ENCODE measurements at places on chromosomes 1 and 21. TPM values are rescaled to one million over a fixed set of nuclear protein-coding genes. Genes with fewer than 3 reads are reported as not detected.
A peak's percentile ranks its signal among the peaks of the same experiment; 100 is the strongest.

DNA sequence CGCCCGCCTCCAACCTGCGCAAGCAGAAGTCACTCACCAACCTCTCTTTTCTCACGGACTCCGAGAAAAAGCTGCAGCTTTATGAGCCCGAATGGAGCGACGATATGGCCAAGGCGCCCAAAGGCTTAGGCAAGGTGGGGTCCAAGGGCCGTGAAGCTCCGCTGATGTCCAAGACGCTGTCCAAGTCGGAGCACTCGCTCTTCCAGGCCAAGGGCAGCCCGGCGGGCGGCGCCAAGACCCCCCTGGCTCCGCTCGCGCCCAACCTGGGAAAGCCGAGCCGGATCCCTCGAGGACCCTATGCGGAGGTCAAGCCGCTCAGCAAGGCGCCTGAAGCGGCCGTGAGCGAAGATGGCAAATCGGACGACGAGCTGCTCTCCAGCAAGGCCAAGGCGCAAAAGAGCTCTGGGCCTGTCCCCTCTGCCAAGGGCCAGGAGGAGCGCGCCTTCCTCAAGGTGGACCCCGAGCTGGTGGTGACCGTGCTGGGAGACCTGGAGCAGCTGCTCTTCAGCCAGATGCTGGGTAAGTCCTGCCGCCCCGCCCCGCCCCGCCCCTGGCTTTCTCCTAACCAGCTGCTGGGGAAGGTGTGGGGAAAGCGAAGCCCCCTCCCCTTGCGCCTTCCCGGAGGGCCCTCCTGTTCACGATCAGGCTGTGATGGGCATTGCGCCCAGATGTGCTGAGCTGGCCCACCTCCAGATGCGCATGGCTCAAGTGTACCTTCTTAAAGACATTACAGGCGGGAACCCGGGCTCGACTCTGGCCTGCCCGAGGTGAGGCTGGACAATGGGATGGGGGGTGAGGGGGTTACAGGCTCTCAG, 110.2 kb downstream of the NAV1 start:
- peak overlapping the region; percentile 96 for H3K27ac ChIP-seq
- H3K36me3 ChIP-seq, result no peaks in the 10 kb centered on the region
- H3K27me3 ChIP-seq, result no peaks in the 10 kb centered on the region
- H3K4me3 ChIP-seq, result peak overlapping the region; percentile 30

GRCh38 chr21:38075833-38076587, 159.8 kb upstream of the KCNJ6 start:
- no peaks in the 10 kb centered on the region for H3K27me3 ChIP-seq
- no peaks in the 10 kb centered on the region for H3K36me3 ChIP-seq
- no peak overlapping the region for H3K27ac ChIP-seq
- H3K4me1 ChIP-seq, result no peaks in the 10 kb centered on the region
- H3K4me3 ChIP-seq, result no peak overlapping the region
- DNase-seq, result no peak

LORICRIN gene
- not detected for total RNA-seq

MYOC gene
- total RNA-seq, result 24.9 TPM

GRCh38 chr1:230898144-230898543, 29.8 kb upstream of the C1orf198 start:
- no peak overlapping the region for H3K27ac ChIP-seq
- H3K27me3 ChIP-seq, result no peaks in the 10 kb centered on the region
- no peak overlapping the region for H3K4me3 ChIP-seq
- no peaks in the 10 kb centered on the region for H3K36me3 ChIP-seq
- DNase-seq, result no peak

TBX15 gene
- total RNA-seq, result 1.1 TPM

DNA sequence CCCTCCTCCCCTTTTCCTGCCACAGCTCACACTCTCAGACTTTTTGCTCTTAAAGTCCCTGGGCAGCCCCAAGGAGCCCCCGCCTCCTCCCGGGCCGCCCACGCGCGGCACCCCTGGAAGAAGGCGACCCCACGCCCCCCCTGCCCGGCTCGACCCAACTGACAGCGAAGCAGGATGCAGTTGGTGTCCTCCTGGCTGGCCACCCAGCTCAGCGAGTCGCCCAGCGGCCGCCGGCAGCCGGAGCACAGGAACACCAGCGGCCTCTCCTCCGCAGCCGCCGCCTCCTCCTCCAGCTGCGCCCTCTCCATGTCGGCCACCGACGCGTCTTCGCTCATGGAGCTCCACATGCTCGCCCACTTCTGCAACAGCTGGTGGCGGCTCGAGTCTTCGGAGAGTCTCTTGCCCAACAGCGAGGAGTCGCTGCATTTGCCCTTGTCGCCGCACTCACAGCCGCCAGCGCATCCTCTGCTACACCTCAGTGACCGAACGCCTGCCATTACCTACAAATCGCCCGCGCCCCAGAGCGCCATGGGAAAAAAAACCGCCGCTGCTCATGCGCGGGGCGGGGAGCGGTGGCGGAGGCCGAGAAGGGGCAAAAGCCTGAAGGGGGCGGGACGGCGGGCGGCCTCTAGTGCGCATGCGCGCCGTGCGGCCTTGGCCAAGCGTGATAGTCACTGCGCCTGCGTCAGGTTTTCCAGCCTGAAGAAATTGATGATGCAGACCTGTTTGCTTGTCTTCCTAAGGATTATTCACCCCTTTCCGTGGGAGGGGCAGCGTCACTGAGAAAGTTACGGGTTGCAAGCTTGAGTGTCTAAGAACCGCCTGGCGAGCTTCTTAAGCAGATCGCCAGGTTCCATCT, at the start of gene MIS18A:
TSS of gene MIS18A (minus strand) at position 532 of the 859 bp plus-strand sequence. CDS start at position 497, 35 bp downstream.
- H3K27me3 ChIP-seq, result no peaks in the 10 kb centered on the region
- H3K36me3 ChIP-seq, result no peaks in the 10 kb centered on the region
- peak within 1 kb of the TSS; percentile 45 for H3K4me3 ChIP-seq
- peak within 1 kb of the TSS; percentile 50 for H3K27ac ChIP-seq

- H3K4me1 ChIP-seq, result no peaks in the 10 kb centered on the region
Measured at GRCh38 chr1:117070124-117070523, 10.0 kb downstream of the TTF2 start.

ZSCAN20 gene
- 6.9 TPM for total RNA-seq

WNT4 gene
- total RNA-seq, result 0.29 TPM

GRCh38 chr21:25039461-25040380, 567.6 kb downstream of the MRPL39 start:
- no peaks in the 10 kb centered on the region for H3K27me3 ChIP-seq
- no peak for DNase-seq
- H3K4me3 ChIP-seq, result no peak overlapping the region
- no peak overlapping the region for H3K27ac ChIP-seq
- no peaks in the 10 kb centered on the region for H3K36me3 ChIP-seq

DNA sequence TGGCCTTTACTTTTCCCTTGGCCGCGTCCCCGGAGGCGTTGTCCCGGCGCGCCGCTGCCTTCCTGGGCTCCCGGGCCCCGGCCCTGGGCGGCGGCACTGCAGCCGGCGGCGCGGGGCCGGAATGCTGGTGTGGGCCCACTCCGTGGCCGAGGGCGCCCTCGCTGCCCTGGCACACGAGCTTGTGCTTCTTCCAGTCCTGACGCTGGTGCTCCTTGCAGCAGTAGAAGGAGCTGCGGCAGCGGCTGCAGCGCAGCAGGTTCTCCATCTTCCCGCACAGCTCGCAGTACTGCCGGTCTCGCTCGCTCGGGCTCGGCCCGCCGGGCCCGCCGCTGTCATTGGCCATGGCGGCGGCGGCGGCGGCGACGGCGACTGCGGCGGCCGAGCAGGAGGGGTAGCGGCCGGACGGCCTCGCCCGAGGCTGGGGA, 529 bp downstream of the EGLN1 start:
- H3K4me1 ChIP-seq, result peaks cover 26% of the 10 kb centered on the region
- no peaks in the 10 kb centered on the region for H3K36me3 ChIP-seq
- H3K27me3 ChIP-seq, result no peaks in the 10 kb centered on the region
- H3K4me3 ChIP-seq, result peak overlapping the region; percentile 87
- H3K27ac ChIP-seq, result peak overlapping the region; percentile 94

SETSIP gene
- 0.67 TPM for total RNA-seq

FAM72A gene
- total RNA-seq, result not detected

KMO gene
- 0.27 TPM for total RNA-seq

CXADR gene
- 75.4 TPM for total RNA-seq

GRCh38 chr1:154809436-154810413, 60.4 kb downstream of the KCNN3 start:
- peaks cover 5% of the 10 kb centered on the region for H3K4me1 ChIP-seq
- H3K27me3 ChIP-seq, result no peaks in the 10 kb centered on the region

DNA sequence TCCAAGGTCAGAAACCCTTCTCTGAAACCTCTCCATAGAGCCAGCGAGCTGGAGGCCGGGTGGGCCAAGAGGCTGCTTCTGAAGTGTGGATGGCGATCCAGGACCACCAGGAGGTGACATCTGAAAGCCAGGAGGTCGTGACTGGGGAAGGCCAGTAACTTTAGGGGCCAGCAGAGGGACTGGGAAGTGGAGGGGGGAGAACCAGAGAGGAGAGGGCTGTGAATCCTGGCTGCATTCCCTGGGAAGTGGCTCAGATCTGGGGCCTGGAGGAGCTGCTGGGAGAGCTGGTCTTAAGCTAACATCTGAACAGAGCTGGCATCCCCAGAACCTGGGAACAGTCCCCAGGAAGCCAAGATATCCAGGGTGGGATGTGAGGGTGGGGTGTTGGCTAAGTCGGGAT, 11.3 kb upstream of the EPHA8 start:
- H3K27ac ChIP-seq, result no peak overlapping the region
- H3K36me3 ChIP-seq, result no peaks in the 10 kb centered on the region
- no peaks in the 10 kb centered on the region for H3K4me1 ChIP-seq
- no peaks in the 10 kb centered on the region for H3K27me3 ChIP-seq

DNA sequence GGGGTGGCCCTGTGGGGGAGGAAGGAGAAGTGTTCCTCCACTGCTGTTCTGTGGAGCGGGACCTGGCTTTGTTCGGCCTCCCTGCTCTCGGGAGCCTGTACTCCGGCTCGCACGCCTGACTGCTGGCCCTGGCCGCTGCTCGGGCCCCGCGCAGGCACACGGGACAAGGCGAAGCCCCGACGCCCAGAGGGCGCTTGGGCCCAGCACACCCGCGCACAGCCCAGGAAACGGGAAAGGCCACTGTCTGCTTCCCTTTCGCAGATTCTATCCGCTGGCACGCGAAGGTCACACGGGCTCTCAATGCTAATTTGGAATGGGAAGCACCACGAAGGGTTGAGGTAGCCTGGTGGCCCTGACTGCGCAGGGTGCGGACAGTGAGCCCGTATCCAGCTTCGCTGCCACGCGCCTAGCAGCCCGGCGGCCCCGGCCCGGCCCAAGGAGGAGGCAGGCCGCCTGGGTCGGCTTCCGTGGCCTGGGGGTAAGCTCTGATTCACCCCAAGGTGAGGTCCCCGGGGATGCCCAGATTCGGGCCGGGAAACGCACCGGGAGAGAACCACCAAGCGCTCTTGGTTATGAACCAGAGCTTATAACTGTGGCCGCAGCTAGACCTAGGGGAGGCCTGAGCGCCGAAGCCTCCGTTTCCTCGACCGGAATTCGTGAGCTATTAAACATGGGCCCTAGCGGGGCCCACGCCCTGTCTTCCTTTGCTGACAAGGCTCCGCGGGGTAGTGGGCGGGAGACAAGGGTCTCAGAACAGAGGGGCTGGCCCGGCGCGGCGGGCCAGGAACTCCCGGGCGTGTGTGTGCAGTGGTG, 19.7 kb upstream of the TBX15 start:
- peaks cover 18% of the 10 kb centered on the region for H3K4me1 ChIP-seq
- H3K27me3 ChIP-seq, result peaks cover 24% of the 10 kb centered on the region
- H3K36me3 ChIP-seq, result no peaks in the 10 kb centered on the region
- H3K27ac ChIP-seq, result no peak overlapping the region
- DNase-seq, result peak; percentile 23

TIE1 gene
- total RNA-seq, result 65.1 TPM

- H3K4me3 ChIP-seq, result no peak overlapping the region
- H3K27ac ChIP-seq, result no peak overlapping the region
- no peaks in the 10 kb centered on the region for H3K4me1 ChIP-seq
- H3K27me3 ChIP-seq, result no peaks in the 10 kb centered on the region
Measured at GRCh38 chr1:188314557-188315137, 1485.9 kb downstream of the PLA2G4A start.

SYCP1 gene
- total RNA-seq, result 0.13 TPM

DNA sequence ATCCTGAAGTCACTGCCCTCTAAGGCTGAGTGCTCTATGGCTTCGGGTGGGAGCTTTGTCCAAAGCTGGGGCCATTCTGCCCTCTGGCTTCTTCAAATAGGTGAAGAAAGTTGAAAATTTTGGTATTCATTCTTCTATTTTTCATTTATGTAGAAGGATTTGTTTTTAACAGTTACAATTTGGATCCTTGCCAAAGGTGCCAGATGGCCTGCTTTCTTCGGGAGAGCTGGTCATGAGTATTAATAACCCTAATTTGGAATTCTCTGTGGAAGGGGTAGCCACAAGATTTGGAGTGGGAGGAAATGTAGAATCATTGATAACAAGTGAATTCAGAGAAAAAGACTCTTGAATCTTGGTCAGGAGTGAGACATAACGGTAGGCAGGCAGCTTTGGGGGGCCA, 370.4 kb upstream of the ST6GALNAC5 start:
- no peaks in the 10 kb centered on the region for H3K4me1 ChIP-seq
- no peak overlapping the region for H3K27ac ChIP-seq
- no peaks in the 10 kb centered on the region for H3K27me3 ChIP-seq
- no peak overlapping the region for H3K4me3 ChIP-seq

Measured in thyroid gland (tissue), 4 donors.